ENCODE measurements at places on chromosomes 5 and 9. TPM values are rescaled to one million over a fixed set of nuclear protein-coding genes. Genes with fewer than 3 reads are reported as not detected.

Gene PJA2
- 75.7 TPM for total RNA-seq

Gene NACC2
- total RNA-seq: 42.4 TPM

Gene SVEP1
- total RNA-seq: 6.7 TPM

Gene C5orf58
- total RNA-seq: not detected

Gene SLC6A7
- total RNA-seq: not detected

Gene PPP3R2
- not detected for total RNA-seq

Gene CXCL14
- not detected for total RNA-seq

Gene SYNPO
- total RNA-seq: 43.9 TPM

Gene TCF7
- total RNA-seq: 3.3 TPM

Gene OR13C2
- not detected for total RNA-seq

Gene BARHL1
- total RNA-seq: not detected

Gene GNAQ
- 42.0 TPM for total RNA-seq

Gene ENTPD2
- total RNA-seq: 0.12 TPM

Gene CEMIP2
- 123 TPM for total RNA-seq

Gene RIMOC1
- 35.7 TPM for total RNA-seq

Data from HFFc6 (cell line).